ENCODE measurements at places on chromosomes 7 and 10.

DNA sequence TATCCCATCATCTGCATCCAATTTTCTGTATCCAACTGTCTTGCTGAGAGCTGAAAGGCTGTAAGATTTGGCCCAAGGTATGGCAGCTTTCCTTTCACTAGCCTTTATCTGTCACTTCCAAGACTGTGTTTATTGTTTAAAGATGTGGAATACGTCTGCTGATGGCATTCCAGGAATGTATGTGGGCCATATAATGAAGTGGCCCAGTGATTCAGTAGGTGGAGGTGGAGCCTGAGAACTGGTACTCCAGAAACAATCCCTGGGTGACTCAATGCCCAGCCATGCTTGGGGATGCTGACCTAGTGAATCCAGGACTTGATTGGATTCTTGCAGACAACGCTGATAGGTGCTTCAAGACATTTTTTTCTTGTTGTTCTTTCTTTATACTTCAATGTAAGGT, 13.5 kb downstream of the NEUROD6 start:
- H3K27me3 ChIP-seq, result no peaks in the 10 kb centered on the region
- H3K4me1 ChIP-seq, result no peaks in the 10 kb centered on the region
- no peaks in the 10 kb centered on the region for H3K36me3 ChIP-seq
- no peak for DNase-seq

DNA sequence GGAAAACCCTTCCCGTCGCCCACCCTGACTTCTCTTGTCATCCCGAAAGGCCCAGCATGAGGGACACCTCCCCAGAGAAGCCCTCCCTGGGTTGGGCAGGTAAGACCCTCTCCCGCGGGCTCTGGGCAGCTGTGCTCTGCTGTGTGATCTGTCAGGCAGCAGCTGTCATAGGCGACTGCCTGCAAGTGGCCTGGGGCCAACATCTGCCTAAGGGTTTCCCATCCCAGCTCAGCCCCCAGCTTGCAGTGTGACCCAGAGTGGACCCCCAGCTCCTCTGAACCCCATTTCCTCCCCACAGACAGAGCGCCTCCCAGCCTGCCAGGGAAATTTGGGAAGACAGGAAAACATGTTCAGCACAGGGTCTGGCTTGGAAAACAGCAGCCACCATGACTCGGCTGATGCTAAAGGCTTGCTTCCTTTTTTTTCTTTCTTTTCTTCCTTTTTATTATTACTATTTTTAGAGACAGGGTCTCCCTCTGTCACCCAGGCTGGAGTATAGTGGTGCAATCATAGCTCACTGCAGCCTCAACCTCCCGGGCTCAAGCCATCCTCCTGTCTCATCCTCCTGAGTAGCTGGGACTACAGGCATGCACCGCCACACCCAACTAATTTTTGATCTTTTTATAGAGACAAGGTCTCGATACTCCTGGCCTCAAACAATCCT, 18.3 kb upstream of the TNRC18 start:
- no peaks in the 10 kb centered on the region for H3K27me3 ChIP-seq
- H3K4me1 ChIP-seq, result peaks cover 16% of the 10 kb centered on the region
- H3K4me3 ChIP-seq, result no peak overlapping the region
- no peak for DNase-seq

GRCh38 chr7:120582916-120583315, 275.0 kb downstream of the TSPAN12 start:
- H3K27ac ChIP-seq, result no peak overlapping the region
- H3K36me3 ChIP-seq, result no peaks in the 10 kb centered on the region
- no peaks in the 10 kb centered on the region for H3K27me3 ChIP-seq
- no peak for DNase-seq

GRCh38 chr7:148473703-148474480, 116.7 kb upstream of the C7orf33 start:
- H3K27me3 ChIP-seq, result peaks cover 11% of the 10 kb centered on the region
- no peak overlapping the region for H3K4me3 ChIP-seq
- no peak overlapping the region for H3K27ac ChIP-seq
- no peaks in the 10 kb centered on the region for H3K36me3 ChIP-seq
- DNase-seq, result no peak

DNA sequence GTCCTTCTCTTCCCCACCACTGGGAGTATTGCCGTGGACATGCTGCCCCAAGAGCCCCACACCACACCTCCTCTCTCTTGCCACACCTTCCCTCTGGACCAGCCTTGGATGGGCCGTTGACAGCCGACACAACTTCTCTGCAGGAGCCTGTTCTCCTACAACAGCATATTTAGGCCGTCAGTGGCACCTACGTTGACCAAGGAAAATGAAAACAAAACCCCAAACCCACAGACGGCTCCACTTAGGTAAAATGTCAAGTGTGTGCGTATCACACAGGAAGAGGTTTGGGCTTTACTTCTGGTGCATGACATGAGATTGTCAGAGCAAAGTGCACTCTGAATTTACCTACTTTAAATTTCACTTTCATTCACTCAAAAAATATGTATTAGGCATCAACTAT, 246.6 kb downstream of the ZMYND11 start:
- H3K4me1 ChIP-seq, result no peaks in the 10 kb centered on the region
- no peaks in the 10 kb centered on the region for H3K27me3 ChIP-seq
- H3K4me3 ChIP-seq, result no peak overlapping the region
- no peak overlapping the region for H3K27ac ChIP-seq

DNA sequence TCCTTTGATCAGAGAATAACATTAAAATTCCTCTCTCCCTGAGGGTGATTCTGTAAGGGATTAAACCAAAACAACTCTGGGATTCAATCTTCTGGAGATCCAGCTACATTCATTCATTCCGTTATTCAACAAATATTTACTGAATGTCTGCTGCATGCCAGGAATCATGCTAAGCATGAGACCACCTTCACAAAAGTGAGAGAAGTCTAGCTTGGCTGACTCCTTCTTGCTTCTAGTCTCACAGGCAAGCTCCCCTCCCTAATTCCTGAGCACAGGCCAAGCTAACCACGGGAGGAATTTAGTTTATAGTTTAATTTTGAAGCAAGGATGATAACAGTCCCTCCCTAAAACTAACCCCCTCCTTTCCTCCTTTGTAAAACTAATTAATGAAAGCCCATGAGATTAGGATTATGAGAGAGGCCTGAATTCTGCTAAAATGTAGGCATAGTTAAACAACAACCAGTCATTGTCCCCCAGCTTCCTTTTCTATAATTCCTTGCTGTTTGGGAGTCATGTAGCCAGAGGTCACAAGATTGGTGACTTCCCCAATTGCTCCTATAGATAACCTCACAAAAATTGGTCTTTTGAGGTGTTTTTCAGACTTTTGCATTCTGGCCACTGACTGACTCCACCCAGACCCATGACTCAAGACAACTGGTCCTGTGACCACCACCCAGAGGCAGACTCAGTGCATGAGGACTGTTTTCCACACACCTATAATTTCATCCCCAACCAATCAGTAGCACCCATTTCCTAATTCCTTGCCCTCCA, 113.5 kb downstream of the ITGB8 start:
- DNase-seq, result no peak
- no peaks in the 10 kb centered on the region for H3K4me1 ChIP-seq
- H3K36me3 ChIP-seq, result no peaks in the 10 kb centered on the region
- no peak overlapping the region for H3K4me3 ChIP-seq
- H3K27me3 ChIP-seq, result no peaks in the 10 kb centered on the region

GRCh38 chr7:47329320-47329926, 252.5 kb downstream of the TNS3 start:
- peaks cover 16% of the 10 kb centered on the region for H3K4me1 ChIP-seq
- no peaks in the 10 kb centered on the region for H3K27me3 ChIP-seq
- H3K27ac ChIP-seq, result peak overlapping the region; percentile 73
- H3K36me3 ChIP-seq, result peaks cover 7% of the 10 kb centered on the region
- DNase-seq, result no peak

- H3K36me3 ChIP-seq, result no peaks in the 10 kb centered on the region
- no peak overlapping the region for H3K27ac ChIP-seq
- H3K4me1 ChIP-seq, result no peaks in the 10 kb centered on the region
- no peak for DNase-seq
- H3K27me3 ChIP-seq, result no peaks in the 10 kb centered on the region
- no peak overlapping the region for H3K4me3 ChIP-seq
These were observed 8.1 kb upstream of the IFRD1 start for GRCh38 chr7:112442210-112442609.

DNA sequence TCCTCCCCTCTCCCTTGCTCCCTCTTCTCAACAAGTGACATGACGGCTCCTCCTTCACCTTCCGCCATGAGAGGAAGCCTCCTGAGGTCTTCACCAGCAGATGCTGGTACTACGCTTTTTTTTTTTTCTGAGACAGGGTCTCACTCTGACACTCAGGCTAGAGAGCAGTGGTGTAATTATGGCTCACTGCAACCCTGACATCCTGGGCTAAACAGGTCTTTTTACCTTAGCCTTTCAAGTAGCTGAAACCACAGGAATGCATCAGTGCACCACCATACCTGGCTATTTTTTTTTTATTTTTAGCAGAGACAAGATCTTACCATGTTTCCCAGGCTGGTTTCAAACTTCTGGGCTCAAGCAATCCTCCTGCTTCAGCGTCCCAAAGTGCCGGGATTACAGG, 43.6 kb downstream of the MDH2 start:
- DNase-seq, result no peak
- no peak overlapping the region for H3K4me3 ChIP-seq
- H3K27me3 ChIP-seq, result no peaks in the 10 kb centered on the region
- no peaks in the 10 kb centered on the region for H3K4me1 ChIP-seq
- no peaks in the 10 kb centered on the region for H3K36me3 ChIP-seq

GRCh38 chr7:139804571-139804970, 24.5 kb upstream of the TBXAS1 start:
- DNase-seq, result no peak
- H3K4me1 ChIP-seq, result peaks cover 7% of the 10 kb centered on the region
- H3K4me3 ChIP-seq, result no peak overlapping the region
- no peak overlapping the region for H3K27ac ChIP-seq

DNA sequence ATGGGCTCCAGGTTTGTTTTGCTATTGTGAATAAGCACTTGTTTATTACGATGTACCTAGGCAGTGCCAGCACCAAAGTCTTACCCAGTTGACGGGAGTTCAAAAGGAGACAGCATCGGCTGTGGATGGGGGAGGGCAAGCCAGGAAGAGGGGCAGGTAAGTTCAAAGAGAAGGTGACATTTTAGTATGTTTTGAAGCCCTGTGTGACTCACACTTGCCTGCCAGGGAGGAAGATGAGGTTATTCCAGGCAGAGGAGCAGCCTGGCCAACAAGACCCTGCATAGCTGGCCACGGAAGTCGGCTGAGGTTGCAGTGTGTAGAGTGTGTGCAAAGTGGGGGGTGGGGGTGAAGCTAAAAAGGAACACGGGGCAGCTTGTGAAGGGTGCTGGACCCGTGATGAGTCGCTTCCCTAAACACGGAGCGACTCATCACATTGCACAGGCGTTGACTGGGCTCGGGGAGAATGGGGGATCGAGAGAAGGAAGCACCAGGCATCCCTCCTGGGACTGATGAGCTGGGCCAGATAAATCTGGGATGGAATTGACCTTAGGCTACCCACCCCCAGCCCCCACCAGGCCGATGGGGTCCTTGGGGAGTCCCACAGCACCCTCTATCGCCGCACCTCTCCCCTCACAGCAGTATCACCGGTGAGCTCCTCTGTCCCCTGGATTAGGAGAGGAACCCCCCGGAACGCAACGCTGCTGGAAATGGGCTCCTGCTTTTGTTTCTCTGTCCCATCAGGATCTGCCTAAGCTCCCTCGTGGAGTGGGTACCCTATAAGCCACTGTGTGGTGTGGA, 97.9 kb upstream of the IKZF1 start:
- no peak for DNase-seq
- peaks cover 35% of the 10 kb centered on the region for H3K4me1 ChIP-seq
- no peaks in the 10 kb centered on the region for H3K27me3 ChIP-seq
- H3K27ac ChIP-seq, result peak overlapping the region; percentile 53
- no peak overlapping the region for H3K4me3 ChIP-seq
- H3K36me3 ChIP-seq, result no peaks in the 10 kb centered on the region

DNA sequence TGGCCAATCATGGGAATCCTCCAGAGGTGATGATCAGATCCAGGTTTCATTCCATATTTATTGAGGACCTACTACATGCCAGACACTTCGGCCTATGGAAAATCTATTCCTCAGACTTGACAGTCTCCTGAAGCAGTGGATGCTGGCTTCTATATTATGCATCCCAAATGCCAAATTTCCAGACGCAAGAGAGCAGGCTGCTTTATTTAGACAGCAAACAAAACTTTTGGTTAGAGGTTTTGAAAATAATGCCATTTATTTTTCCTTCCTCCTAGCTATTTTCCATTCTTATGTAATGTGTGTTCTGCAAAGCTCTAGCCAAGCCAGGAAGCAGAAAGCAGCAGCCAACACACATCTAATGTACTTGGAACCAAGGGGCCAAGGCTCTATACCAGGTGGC, 330.8 kb downstream of the GPAM start:
- no peaks in the 10 kb centered on the region for H3K4me1 ChIP-seq
- DNase-seq, result no peak
- no peaks in the 10 kb centered on the region for H3K27me3 ChIP-seq
- H3K27ac ChIP-seq, result no peak overlapping the region

- no peak overlapping the region for H3K27ac ChIP-seq
- DNase-seq, result no peak
- H3K36me3 ChIP-seq, result no peaks in the 10 kb centered on the region
- no peaks in the 10 kb centered on the region for H3K27me3 ChIP-seq
- no peaks in the 10 kb centered on the region for H3K4me1 ChIP-seq
These were observed 16.7 kb downstream of the LRRN3 start for GRCh38 chr7:111107579-111107978.

DNA sequence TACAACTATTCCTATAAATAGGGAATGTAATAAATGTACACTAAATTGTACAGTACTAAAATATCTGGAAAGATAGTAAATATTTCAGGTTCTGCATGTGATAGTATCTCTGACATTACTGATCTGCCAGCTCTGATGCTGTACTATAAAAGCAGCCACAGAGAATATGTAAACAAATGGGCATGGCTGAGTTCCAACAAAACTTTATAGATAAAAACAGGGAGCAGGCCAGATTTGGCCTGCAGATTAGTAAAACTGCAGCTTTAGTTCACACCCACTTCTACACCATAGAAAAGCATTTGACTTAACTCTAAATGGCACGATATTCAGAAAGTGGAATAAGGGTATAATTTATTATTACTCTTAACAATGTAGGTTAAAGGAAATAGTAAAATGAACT, 18.8 kb upstream of the TLL2 start:
- no peak overlapping the region for H3K27ac ChIP-seq
- DNase-seq, result no peak
- no peak overlapping the region for H3K4me3 ChIP-seq
- H3K36me3 ChIP-seq, result peaks cover 61% of the 10 kb centered on the region
- no peaks in the 10 kb centered on the region for H3K27me3 ChIP-seq
- no peaks in the 10 kb centered on the region for H3K4me1 ChIP-seq

GRCh38 chr10:123878666-123879303, 12.8 kb downstream of the CPXM2 start:
- no peak overlapping the region for H3K4me3 ChIP-seq
- H3K27ac ChIP-seq, result no peak overlapping the region
- no peaks in the 10 kb centered on the region for H3K4me1 ChIP-seq
- no peaks in the 10 kb centered on the region for H3K27me3 ChIP-seq
- no peak for DNase-seq

DNA sequence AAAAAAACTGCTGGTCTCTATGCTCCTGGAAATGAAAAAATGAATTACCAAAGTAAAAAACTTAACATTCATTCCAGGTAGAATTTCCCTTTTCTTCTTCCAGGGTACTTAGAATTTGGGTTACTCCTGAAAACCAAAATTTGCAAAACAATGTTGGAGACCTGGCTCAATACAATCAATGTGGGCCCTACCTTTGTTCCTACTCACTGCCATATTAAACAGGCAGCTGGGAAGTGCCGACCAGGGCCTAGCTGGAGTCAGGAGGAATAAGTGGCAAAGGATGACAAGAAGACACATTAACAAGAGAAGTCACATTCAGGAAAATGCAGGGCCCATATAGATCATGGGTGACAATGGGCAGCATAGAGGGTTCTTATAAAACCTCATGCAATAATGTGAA, 6.4 kb upstream of the AGK start:
- DNase-seq, result no peak
- H3K27me3 ChIP-seq, result peaks cover 6% of the 10 kb centered on the region
- no peak overlapping the region for H3K4me3 ChIP-seq
- no peaks in the 10 kb centered on the region for H3K4me1 ChIP-seq
